ENCODE measurements at places on chromosomes 2 and 18.

DNA sequence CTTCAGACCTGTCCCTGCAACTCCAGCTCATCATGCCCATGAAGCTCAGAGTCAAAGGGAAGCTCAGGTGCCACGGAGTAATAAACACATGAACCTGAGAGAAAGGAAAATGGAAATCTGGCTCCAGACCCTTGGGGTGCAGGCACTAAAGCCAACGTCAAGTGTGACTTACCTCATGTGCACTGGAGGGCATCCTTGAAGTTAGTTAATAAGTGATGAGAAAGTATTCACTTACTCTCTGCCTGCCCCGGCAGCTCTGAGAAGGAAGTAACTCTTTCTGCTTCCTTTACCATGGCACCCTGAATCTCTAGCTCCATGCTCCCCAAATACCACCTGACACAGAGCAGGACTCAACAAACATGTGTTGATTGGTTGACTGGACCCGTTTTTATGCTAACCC, 21.4 kb upstream of the AGAP1 start:
- no peak for DNase-seq

DNA sequence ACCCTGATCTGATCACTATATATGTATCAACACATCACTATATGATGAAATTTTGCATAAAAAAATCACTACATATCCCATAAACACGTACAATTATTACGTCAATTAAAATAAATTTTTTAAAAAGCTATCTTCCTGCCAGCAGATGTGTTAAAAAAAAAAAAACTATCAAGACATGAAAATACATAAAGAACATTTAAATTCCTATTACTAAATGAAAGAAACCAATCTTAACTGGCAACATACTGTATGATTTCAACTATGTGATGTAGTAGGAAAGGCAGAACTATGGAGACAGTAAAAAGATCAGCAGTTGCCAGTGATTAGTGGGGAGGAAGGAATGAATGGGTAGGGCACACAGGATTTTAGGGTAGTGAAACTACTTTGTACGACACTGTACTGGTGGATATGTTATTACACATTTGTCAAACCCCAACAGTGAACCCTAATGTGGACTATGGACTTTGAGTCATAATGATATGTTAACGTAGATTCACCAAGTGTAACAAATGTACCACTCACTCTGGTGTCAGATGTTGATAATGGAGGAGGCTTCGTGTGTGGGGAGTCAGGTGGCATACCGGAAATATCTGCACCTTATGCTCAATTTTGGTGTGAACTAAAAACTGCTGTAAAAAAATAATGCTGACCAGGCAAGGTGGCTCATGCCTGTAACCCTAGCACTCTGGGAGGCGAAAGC, 27.4 kb downstream of the USP34 start:
- no peak for DNase-seq

DNA sequence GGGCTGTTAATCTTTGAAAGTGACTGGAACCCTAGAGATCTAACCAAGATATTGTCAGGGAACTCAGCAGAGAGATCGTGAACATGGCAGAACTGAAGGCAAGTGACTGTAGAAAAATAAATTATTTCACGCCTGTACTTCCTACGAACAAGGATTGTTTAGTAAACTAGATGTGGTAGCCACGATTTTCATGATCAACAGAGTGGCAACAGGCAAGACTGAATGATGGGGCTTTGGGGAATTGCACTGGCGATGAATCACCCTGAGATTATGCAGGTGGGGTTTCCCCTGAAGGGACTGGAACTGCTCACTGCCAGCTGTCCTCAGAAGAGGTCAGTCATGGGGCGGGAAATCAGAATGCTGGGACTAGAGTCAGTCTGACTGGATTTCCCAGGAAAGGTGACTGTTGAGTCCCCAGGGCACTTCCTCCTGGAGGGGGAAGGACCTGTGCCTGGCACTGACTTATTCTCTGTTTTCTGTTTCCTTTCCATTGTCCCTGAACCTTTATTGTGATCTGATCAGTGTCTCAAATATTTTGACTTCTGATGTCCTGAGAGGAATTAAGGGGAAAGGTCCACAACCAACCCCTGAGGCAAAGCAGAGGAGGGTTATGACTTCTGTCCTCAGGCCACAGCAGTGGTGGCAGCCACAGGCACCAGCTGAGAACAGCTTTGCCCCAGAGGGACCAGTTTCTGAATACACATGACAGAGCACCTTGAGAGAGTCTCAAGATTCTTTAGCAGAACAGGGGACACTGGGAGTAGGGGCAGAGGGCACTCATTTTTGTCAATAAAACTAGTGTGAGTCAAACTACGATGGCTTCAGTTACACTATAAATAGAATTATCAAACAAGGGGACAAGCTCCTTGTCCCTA, 70.0 kb downstream of the NAB1 start:
- peak; percentile 15 for DNase-seq

- no peak for DNase-seq
Observed at GRCh38 chr18:49876536-49876935, 63.2 kb upstream of the ACAA2 start.

GRCh38 chr2:1483551-1483950, 70.3 kb downstream of the TPO start:
- DNase-seq = no peak

GRCh38 chr18:10100941-10101701, 187.3 kb downstream of the VAPA start:
- no peak for DNase-seq

DNA sequence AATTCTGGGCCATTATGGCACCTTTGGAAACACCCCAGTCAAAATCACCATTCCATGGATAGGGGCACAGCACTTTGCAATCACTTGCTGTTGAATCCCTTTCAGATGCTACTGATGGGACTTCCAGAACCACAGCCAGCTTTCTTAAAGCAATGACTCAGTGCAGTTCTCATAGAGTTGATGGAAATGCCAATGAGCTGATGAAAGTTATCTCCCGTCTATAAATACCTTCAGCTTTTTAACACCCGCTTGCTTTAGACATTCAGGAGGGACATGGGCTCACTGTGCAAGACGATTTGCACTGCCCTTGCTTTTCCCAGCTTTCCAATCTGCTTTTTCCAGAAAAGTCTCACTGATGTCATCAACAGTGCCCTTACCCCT, 66.7 kb upstream of the RPL31 start:
- DNase-seq = peak; percentile 18

DNA sequence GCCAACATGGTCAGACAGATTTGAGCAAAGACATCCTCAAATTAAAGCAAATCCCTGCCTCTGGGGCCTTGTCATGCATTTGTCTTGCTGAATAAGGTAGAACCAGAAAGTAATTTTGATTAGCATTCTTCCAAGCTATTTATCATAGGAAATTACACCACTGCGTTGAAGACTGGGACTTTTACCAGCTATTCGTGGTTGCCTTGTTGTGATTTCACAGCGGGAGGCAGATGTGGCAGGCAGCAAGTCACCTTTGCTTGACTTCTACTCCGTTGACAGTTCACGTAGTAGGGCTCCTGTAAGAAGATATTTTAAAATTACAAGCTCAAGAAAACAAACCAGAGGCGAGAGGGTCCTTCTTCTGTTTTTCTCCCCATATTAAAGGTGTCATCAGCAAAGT, 80.6 kb downstream of the EN1 start:
- no peak for DNase-seq

DNA sequence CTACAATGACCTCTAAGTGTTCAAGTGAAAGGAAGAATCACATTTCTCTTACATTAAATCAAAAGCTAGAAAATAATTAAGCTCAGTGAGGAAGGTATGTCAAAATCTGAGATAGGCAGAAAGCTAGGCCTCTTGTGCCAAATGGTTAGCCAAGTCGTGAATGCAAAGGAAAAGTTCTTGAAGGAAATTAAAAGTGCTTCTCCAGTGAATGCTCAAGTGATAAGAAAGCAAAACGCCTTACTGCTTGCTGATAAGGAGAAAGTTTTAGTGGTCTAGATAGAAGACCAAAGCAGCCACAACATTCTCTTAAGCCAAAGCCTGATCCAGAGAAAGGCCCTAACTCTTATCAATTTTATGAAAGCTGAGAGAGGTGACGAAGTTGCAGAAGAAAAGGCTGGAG, 932.3 kb upstream of the ACVR2A start:
- no peak for DNase-seq

- DNase-seq = no peak
Observed at GRCh38 chr2:141569941-141570340, 560.9 kb downstream of the LRP1B start.

DNA sequence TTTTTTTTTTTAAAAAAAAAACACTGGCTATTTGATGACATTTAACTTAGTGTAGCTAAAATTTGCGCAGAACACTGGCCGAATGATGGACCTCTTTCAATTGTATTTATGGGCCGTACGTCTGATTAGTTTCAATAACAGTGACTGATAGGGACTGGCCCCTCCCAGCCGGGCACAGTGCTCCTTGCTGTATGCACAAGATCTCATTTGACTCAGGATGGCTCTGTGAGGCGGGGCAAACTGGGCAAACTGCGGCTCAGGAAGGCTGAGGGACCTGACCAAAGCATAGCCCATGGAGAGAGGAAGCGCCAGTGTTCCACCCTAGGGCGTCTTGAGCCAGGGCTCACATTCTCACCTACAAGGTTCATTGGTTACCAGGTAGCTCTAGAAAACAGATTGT, 21.2 kb downstream of the TRAF3IP1 start:
- DNase-seq = no peak

GRCh38 chr2:118604811-118605210, 242.6 kb downstream of the EN1 start:
- no peak for DNase-seq

DNA sequence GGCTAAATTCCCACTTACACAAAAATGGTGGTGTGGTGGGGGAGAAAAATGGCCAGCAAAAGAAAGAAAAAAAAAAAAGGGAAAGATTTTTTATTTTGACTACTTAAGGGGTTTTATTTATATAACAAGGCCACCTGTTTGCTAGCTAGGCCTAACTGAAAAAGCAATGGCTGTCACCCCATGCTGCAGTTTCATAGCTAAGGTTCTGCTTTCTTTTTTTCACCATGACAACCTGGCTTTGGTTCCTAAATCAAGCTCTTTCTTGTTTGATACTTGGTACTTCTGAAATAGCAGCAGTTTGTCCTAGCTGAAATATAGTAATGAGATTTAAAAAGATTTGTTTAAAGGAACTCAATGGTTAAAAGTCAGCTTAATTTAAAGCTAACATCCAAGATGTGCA, 433.2 kb upstream of the MEX3C start:
- no peak for DNase-seq

DNA sequence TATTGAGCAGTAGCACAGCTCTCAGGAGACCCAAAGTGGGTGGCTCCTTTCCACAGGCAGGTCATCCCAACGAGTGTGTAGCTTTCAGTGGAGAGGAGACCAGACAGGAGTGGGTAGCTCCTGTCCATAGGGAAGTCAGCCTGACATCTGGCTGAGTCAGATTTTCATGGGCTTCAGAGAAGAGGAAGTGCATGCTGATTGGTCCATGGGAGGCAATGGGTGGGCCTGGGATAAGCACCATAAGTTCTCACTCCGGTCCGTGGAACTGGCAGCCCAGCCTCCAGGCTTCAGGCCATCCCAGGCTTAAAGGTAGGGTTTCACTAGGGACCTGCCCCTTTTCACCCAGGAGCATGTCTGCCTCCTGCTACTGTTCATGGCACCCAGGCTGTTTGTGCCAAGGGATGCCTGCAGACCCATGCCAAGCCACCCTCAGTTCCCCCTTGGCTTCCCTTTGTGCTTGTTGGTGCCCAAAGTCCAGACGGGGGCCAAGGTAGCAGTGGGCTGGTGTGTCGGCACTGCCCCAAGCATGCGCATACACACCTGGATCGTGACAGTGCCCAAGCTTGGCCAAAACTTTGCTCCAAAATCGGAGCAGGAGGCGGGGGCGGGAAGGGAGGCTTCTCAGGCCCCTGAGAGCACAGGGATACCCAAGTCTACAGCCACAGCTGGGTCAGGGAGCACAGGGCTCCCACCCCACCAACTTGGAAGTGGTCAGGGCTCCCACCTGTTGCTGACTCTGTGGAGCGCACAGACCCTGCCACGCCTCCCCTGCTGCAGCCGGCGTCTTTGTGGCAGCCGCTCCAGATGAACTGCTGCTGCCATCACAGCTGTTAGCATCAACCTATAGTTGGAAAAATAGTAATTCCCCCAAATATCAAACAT, 26.4 kb downstream of the MARCHF7 start:
- no peak for DNase-seq

DNA sequence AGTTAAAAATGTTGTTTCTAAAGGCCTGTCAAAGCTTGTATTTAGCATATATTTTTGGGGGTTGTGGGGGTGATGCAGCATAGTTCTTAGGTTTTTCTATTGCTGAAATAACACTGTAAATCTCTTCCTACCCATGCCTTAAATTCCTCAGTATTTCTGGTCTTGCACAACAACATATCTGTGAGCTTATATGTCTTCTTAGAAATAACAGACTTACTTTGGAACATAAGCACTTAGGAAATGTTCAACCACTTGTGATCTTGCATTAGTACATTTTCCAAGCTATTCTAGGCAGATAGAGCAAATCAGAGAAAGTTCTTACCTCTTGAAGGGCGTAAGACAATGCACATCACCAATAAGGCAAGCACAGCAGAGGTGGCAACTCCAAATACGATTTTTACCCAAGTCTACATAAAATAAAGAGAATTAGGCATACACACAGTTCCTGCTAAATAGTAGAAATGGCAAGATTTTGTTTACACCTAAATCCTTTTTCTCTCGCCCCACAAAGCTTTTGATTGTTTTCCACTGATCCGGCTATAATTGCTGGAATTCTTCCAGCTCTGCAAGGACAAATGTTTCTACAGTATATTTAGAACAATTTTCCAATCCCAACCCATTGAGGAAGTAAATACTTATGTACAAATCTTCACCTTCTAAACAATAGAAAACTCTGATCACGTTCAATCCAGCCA, 512 bp downstream of the FAP start:
- DNase-seq = no peak

- peak; percentile 21 for DNase-seq
Observed at GRCh38 chr2:69221960-69222751, 164.9 kb downstream of the GFPT1 start.

DNA sequence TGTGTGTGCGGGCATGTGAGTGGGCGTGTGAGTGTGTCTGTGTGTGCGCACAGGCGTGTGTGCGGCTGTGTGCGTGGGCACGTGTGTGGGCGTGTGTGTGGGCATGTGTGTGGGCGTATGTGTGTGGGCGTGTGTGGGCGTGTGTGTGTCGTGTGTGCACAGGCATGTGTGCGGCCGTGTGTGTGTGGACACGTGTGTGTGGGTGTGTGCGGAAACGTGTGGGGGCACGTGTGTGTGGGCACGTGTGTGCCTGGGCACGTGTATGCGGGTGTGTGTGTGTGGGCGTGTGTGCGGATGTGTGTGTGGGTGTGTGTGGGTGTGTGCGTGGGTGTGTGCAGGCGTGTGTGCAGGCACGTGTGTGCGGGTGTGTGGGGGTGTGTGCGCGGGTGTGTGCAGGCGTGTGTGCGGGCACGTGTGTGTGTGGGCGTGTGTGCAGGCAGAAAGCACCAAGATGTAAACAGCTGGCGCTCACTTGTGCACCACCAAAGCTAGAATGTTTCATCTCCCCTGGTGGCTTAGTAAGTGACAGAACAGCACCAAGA, 31.2 kb upstream of the ALKAL2 start:
- DNase-seq = no peak

- DNase-seq = no peak
Observed at GRCh38 chr2:46837112-46837454, 78.5 kb downstream of the MCFD2 start.

All from amniotic stem cell (primary cell).